ENCODE measurements at places on chromosomes 3 and 15.

- H3K36me3 ChIP-seq: no peaks in the 10 kb centered on the region
- H3K27ac ChIP-seq: no peak overlapping the region
- no peaks in the 10 kb centered on the region for H3K4me1 ChIP-seq
These were observed 369.3 kb upstream of the ATP11B start for GRCh38 chr3:182424006-182424405.

- no peaks in the 10 kb centered on the region for H3K27me3 ChIP-seq
- no peak overlapping the region for H3K4me3 ChIP-seq
- H3K4me1 ChIP-seq: 0 out of 2 replicates have a peak, but pooled peaks cover 9% of the 10 kb centered on the region
- no peak for DNase-seq
- H3K36me3 ChIP-seq: no peaks in the 10 kb centered on the region
These were observed 86.4 kb downstream of the LPP start for GRCh38 chr3:188240189-188240981.

GRCh38 chr3:182879031-182879611, 85.8 kb downstream of the ATP11B start:
- no peak for DNase-seq
- no peak overlapping the region for H3K4me3 ChIP-seq
- no peaks in the 10 kb centered on the region for H3K4me1 ChIP-seq
- no peaks in the 10 kb centered on the region for H3K36me3 ChIP-seq

DNA sequence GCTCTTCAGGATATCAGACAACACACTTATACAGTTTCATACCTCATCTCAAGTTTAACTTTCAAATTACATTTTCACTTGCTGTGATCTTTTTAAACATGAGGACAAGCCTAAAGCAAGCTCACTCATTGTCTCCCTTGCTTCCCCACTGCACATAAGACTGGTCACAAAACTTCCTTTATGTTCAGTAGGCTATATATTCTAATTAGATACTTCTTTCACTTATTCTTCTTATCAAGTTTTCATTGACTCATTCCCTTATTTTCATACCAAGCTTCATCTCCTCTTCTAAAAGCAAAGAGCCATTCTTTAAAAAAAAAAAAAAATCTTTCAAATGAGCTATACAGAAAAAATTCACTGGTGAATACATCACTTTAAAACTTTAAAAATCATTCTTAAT, 62.6 kb downstream of the ESYT3 start:
- H3K4me3 ChIP-seq: no peak overlapping the region
- no peak for DNase-seq
- H3K27me3 ChIP-seq: no peaks in the 10 kb centered on the region

- H3K27ac ChIP-seq: no peak overlapping the region
- no peaks in the 10 kb centered on the region for H3K36me3 ChIP-seq
- no peak for DNase-seq
These were observed 98.6 kb upstream of the C15orf61 start for GRCh38 chr15:67422296-67422695.

DNA sequence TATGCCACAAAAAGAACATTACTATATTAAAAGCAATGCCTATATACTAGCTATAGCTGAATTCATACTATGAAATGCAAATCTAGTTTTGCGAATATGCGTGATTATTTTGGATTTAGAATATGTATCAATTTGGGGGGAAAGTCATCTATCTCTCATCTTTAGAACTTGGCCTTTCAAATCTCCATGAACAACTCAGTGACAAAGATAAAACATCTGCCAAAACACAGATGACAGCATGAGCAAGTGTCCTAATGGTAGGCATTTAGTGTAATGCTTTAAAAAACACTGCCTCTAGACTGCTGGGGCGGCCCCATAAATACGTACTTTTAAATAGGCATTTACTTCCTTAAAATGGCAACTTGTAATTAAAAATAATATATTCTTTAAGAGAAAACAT, 2.7 kb downstream of the CD47 start:
- no peaks in the 10 kb centered on the region for H3K27me3 ChIP-seq
- no peak for DNase-seq
- H3K27ac ChIP-seq: no peak overlapping the region

- no peaks in the 10 kb centered on the region for H3K27me3 ChIP-seq
- peaks cover 3% of the 10 kb centered on the region for H3K36me3 ChIP-seq
- no peak overlapping the region for H3K4me3 ChIP-seq
- H3K27ac ChIP-seq: peak overlapping the region; percentile 9
- peaks cover 9% of the 10 kb centered on the region for H3K4me1 ChIP-seq
These were observed 92.4 kb downstream of the GHSR start for GRCh38 chr3:172355836-172356235.

DNA sequence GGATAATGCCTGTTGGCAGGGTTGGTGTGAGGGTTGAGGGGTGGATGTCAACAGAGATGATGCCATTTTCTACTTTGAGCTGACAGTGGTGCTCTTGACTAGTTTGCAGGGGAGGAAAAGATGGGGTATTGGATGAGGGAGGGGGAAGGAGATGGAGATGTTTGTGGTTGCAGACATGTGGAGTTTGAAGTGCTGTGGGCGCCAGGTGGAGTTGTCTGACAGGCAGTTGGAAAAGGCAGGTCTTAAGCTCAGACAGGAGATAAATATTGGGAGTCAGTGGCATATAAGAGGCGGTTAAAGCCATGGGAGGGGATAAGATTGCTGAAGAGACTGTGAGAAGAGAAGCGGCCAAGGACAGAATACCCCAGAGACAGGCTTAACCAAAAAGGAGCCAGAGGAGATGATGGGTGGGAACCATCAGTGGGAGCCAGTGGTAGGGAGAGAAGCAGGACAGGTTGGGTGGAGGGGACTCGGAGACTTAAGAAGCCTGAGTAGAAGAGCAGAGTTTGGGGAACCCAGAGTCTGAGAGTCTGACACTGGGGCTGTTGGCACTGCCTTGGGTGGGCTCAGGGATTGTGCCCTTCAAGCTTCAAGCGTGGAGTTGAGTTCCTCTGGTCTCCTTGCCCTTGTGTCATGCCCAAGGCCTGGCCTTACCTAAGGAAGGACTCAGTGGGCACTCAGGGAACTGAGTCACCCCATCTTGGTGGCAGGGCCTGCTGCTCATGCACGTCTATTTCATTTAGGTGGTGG, 13.9 kb downstream of the COPG1 start:
- no peak overlapping the region for H3K4me3 ChIP-seq
- no peak overlapping the region for H3K27ac ChIP-seq
- peaks cover 41% of the 10 kb centered on the region for H3K36me3 ChIP-seq
- no peaks in the 10 kb centered on the region for H3K4me1 ChIP-seq
- H3K27me3 ChIP-seq: no peaks in the 10 kb centered on the region

DNA sequence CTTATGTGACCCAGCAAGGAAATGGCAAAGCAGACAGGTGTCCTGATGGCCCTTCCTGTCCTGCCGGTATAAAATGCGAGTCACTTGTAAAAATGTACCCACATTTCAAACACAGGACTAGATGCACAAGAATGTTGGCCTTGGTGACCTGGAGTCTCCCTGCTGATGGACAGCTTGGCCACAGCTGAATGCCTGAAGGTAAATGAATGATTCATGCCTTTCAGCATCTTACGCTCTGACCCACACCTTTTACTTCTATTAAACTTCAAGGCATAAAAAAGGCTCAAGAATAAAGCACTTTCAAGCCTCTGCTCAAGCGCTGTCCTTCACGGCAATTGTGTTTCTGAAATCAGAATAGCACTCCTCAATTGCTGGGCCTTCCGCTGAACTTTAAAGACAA, 228.0 kb upstream of the SLCO3A1 start:
- 0 out of 2 replicates have a peak, but pooled peaks cover 3% of the 10 kb centered on the region for H3K27me3 ChIP-seq
- no peaks in the 10 kb centered on the region for H3K4me1 ChIP-seq
- no peaks in the 10 kb centered on the region for H3K36me3 ChIP-seq
- no peak overlapping the region for H3K27ac ChIP-seq

DNA sequence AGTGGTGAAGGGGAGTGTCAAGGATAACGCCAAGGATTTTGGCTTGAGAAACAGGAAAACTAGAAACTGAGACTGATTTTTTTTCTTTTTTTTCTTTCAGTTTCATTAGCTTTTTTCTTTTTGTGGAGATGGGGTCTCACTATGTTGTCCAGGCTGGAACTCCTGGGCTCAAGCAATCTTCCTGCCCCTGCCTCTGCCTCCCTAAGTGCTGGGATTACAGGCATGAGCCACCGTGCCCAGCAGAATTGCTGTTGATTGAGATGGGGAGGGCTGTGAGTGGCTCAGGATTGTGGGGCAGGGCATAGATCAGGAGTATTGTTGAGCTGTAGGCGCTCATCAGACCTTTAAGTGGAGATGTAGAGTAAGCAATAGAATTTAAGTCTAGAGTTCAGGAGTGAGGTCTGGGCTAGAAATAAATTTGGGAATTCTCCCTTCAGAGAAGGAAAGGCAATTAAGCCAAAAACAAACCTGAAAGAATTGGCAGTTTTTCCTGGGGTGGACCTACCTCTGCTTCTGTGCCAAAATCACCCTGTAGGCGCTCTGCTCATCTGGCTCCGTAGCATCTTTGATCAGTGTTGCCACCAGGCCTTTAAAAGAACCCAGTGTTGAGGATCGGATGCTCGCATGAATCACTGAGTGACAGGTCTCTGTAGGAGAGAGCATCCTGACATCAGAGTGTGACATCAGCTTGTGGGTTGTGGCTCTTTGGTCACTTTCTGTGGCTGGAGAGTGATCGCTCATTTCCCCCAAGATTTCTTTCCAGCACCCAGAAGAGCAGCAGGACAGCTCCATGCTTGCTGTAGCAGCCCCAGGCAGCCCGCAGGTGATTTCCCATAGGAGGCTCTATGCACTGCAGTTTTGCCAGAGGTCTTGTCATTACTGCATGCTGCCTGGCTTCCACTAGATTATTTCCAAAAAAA, 15.8 kb downstream of the ABHD17C start:
- no peak overlapping the region for H3K27ac ChIP-seq
- peaks cover 11% of the 10 kb centered on the region for H3K4me1 ChIP-seq
- no peaks in the 10 kb centered on the region for H3K27me3 ChIP-seq
- no peaks in the 10 kb centered on the region for H3K36me3 ChIP-seq
